Activated CD4-positive, CD25-positive, alpha-beta regulatory T cell (primary cell): ENCODE measurements at places on chromosomes 5 and 9.

- DNase-seq = no peak
Observed at GRCh38 chr5:108143581-108143980, 238.3 kb downstream of the FBXL17 start.

DNA sequence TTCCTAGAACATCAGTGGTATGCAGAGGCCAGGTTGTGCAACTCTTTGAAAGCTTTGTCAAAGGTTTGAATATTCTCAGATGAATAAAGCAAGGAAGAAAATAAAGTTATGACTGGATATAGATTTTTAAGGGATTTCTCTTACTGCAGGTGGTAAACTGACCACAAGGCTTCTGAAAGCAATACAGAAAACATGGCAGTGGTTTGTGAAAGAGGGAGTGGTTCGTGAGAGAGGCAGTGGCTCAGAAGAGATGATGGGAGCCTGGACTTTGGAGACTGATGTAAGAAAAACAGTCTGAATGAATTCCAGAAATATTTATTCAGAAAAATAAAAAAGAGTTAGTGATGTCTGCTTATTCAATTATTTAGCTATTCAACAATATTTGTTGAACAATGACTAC is 380.4 kb upstream of the CTNND2 start:
- no peak for DNase-seq

- DNase-seq = no peak
Observed at GRCh38 chr9:104923740-104924139, 4.2 kb downstream of the ABCA1 start.

GRCh38 chr5:36239370-36240293 is 2.1 kb downstream of the NADK2 start:
- DNase-seq = no peak

GRCh38 chr9:97109194-97109811 is 70.4 kb upstream of the CTSV start:
- DNase-seq = no peak

- DNase-seq = no peak
Observed at GRCh38 chr9:99025616-99026270, 79.2 kb upstream of the TGFBR1 start.

DNA sequence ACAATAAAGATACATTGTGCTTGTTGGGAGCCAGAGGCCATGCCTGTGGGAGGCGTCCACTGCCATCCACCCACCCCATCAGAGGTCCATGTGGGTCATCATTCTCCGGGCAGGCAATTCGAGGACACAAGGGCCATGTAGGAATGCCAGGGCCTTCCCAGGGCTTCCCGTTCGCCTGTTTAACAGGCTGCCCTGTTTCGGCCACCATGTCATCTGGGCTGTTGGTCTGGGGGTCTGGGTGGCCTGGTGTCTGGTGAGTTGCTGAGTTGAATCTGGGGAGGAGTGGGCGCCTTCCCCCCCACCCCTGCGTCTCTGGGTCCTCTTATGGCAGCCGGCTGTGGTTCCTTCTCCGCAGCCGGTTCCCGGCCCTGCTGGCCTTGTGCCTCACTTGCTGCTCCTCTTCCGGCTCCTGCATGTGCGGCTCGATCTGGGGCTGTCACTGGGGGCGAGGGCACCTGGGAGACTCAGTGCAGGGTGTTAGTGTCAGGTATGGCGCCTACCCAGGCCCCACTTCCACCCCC is 117.4 kb downstream of the WNK2 start:
- no peak for DNase-seq

DNA sequence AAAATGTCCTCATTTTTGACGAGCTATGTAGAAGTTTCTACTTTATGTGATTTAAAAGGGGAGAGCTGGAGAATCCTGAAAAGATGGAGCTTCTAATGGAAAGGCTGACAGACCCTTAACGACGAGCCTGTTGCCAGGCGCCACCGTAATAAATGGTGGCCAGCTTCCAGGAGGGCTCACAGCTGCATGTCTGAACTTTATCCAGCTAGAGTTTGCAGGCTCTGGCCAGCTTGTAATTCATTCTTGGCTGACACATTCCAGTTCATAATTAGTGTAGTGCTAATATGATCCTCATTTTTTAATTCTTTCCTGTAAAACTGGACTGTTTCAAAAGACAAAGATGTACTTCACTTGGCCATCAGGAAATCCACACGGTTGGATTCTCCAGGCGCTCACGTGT is 246.7 kb downstream of the GAS1 start:
- no peak for DNase-seq

- no peak for DNase-seq
Observed at GRCh38 chr5:59436364-59437148, 457.0 kb downstream of the PDE4D start.

DNA sequence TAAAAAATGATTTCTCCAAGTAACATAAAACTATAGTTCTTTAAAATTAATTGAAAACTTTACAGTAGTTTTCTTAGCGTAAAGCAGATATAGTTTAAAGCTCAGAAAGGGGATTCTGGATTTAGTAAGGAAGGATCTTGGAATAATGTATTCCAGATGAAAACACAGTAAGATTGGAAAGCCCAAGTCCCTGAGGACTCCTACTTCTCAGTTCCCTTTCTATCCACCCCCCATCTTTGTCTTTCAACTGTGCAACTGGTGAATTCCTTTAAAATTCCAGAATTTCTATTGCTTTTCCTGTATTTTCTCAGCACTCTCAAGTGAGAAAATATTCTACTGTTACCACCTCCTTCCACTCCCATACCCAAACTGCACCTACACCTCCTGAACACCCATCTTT is 184.5 kb upstream of the FBN2 start:
- no peak for DNase-seq

- DNase-seq = no peak
Observed at GRCh38 chr5:94517490-94518488, 100.6 kb downstream of the KIAA0825 start.

DNA sequence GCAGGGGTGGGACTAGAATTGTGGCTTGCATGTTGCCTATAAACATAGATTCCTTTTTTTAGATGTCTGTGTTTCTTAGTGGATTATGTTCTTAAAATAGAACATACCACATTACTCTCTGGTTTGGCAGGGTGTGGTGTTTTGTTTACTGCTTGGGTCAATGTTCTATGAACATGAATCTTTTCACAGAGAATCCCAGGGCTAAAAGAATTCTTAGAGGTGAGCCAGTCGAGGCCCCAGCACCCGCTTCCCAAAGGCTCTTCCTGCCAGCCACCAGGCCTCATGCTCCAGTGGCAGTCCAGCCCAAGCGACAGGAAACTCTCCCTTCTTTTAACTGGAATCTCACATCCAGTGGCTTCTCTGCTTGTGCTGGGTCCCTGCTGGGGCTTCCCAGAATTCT is 126.6 kb downstream of the C9orf152 start:
- no peak for DNase-seq

- DNase-seq = no peak
Observed at GRCh38 chr9:125887172-125887571, 140.0 kb downstream of the PBX3 start.

DNA sequence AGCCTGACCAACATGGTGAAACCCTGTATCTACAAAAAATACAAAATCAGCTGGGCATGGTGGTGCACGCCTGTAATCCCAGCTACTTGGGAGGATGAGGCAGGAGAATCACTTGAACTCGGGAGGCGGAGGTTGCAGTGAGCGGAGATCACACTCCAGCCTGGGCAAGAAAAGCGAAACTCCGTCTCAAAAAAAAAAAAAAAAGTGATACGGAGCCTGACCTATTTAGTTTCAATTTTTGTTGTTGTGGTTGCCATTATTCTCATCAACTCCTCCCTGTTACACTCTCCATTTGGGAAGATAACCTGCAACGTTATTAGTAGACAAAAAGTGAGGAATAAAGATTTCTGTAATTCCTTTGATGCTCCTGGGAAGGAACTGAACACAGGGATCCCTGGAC is 1.3 kb downstream of the STOM start:
- DNase-seq = no peak

DNA sequence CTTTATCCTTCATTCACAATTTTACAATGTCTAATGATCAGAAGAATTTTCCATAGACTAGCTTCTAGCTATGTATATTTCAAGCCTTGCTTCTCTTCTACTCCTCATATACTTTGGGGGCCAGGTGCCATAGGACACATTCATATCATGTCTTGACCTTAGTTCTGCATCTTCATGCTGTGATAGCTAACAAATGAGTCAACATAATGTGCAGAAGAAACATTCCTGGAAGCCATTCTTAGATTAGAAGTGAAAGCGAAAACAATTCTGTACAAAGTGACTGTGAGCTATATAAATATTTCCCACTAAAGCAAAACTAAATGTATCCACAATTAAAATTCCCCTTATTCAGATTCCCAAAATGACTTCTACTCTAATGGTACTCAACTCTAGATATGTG is 320.2 kb upstream of the NREP start:
- DNase-seq = no peak

GRCh38 chr9:104941597-104941996 is 13.6 kb upstream of the ABCA1 start:
- no peak for DNase-seq

DNA sequence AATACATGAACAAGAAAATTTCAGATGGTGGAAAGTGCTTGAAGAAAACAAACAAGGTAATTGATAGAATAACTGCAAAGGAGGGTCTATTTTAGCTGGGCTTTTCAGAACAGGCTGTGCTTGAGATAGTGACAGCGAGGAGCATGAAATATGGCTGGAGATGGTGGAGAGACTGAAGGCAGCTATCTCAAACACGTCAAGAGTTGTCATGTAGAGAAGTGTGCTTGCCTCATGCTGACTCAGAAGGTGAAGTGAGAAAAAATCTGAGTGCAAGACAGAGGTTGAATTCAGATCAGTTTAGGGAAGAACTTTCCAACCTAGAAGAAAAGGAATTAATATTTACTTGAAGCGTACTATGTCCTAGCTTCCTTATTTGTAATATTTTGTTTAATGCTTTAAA is 115.5 kb upstream of the RANBP3L start:
- no peak for DNase-seq

GRCh38 chr5:81290146-81290545 is 11.2 kb upstream of the ZCCHC9 start:
- no peak for DNase-seq

DNA sequence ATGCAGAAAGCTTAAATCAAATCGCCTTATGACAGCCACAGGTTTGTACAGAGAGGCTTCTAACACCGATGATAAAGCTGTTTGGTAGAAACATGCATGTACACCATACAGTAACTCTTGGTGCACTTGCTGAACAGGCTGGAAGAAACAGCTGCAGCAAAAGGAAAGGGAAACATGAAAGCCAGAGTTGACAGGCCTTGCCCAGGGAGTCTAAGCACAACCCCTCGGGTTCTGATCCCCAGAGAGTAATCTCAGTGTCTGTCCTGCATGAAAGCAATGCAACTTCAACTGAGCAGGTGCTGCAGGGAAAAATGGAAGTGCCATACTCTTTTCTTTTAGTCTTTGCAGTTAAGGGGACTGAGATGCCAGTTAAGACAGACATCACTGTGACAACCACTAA is 419.9 kb downstream of the BNC2 start:
- DNase-seq = no peak

DNA sequence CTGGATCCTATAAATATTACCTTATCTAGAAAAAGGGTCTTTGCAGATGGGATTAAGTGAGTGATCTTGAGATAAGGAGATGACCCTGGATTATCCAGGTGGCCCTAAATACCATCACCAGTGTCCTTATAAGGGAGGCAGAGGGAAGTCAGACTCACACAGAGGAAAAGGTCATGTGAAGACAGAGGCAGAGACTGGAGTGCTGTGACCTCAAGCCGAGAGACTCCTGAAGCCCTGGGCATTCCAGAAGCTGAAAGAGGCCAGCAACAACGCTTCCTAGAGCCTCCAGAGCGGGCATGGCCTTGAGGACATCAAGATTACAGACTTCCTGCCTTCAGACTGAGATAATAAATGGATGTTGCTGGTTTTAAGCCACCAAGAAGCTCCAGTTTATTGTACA is 118.8 kb downstream of the ATPSCKMT start:
- DNase-seq = no peak

- DNase-seq = no peak
Observed at GRCh38 chr9:69936427-69936826, 107.2 kb upstream of the MAMDC2 start.

- no peak for DNase-seq
Observed at GRCh38 chr5:127830157-127830556, 127.0 kb downstream of the CCDC192 start.

- DNase-seq = no peak
Observed at GRCh38 chr5:137320056-137321045, 178.8 kb downstream of the SPOCK1 start.

- DNase-seq = no peak
Observed at GRCh38 chr9:995781-996180, 19.3 kb downstream of the DMRT3 start.

- no peak for DNase-seq
Observed at GRCh38 chr5:32538031-32538547, 47.3 kb upstream of the SUB1 start.

DNA sequence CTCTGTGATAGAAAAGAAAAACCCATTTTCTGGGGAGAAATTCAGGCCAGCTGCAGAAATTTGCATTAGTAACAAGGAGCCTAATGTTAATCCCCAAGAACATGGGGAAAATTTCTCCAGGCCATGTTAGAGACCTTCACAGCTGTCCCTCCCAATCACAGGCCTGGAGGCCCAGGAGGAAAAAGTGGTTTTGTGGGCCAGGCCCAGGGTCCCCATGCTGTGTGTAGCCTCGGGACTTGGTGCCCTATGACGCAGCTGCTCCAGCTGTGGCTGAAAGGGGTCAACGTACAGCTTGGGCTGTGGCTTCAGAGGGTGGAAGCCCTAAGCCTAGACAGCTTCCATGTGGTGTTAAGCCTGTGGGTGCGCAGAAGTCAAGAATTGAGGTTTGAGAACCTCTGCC is 27.0 kb upstream of the C7 start:
- DNase-seq = no peak
